ENCODE measurements at places on chromosomes 11 and 22. TPM values are rescaled to one million over a fixed set of nuclear protein-coding genes. Genes with fewer than 3 reads are reported as not detected.

DNA sequence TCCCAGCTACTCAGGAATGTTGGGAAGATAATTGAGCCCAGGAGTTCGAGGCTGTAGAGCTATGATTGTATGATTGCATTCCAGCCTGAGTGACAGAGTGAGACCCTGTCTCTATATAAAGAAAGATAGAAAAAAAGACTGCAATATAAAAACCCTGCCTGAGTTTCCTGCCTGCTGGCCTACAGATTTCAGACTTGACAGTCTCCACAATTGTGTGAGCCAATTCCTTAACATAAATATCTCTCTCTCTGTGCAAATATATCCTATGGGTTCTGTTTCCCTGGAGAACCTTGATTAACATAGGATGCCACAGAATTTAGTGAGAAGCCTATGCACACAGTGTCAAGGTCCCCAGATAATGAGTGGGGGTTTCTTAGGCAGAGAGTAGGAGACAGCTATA, 32.5 kb upstream of the ZBTB44 start:
- DNase-seq = no peak

- no peak for DNase-seq
These were observed 15.5 kb downstream of the NECTIN1 start for GRCh38 chr11:119713359-119714040.

Gene HBB
- not detected for total RNA-seq

Gene C22orf42
- not detected for total RNA-seq

GRCh38 chr22:36330127-36330526, 57.6 kb downstream of the MYH9 start:
- DNase-seq = no peak

DNA sequence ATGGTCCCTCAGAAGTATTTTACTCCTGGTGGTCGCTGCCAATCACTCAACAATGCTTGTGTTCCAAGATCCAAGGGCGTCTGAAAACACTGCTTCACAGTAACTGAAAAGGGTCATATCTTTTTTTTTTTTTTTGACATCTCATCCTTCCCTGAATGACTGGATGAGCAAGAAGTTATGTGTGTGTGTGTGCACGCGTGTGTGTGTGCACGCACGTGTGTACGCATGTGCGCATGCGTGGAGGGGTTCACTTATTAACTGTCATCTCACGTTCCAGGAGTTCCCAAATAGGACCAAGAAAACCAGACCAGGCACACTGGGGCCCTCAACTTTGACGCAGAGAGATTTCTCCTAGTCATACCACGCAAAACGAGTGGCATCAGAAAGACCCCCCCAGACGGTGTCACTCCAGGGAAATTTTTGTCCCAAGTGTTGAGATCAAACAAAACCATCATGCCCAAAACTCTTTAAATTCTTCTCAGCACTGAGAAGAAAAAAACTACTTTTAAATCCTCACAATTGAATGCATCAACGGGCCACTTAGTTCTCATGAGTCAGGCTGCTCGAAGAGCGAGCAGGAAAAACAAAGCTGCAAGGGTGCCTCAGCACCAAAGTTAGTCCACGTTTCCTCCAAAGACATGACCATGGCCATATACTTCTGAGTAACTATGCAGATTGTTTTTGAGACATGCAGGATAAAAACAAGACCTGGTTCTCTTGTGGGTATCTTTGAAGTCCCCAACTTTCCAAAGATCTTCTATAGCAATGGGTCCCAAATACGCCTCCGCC, 12.9 kb downstream of the MN1 start:
- no peak for DNase-seq

Measured in H7 (cell line).